ENCODE measurements at places on chromosomes 12 and 14.
A peak's percentile ranks its signal among the peaks of the same experiment; 100 is the strongest.

DNA sequence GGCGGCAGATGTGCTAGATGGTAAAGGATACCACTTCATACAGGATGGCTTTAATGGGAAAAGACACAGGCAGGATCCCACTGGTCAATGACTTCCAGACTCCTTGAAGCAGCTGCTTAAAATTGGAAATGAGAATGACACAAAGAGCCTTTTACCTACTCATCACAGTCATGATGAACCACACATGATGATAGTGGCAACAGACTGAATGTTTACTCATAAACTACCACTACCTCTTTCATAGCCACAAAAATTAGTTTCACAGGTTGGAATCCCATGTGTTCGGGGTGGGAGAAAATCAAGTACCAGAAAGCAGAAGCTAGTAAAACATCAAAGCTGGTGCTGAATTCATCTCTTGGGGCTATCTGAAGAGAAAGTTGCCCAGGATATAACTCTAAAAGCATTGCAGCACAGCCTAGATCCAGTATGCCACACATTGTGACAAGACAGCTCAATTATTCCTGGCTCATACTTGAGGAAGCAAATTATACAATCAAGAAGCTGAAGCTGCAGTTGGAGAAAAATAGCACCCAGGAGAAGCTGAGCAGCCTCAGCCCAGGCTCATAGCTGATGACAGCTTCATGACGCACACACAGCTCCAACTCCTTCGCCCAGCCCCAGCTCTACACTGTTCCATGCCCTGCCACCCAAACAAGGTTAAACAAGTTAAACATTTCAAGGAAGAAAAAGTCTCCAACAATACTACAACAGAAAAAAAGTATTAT, 29.0 kb upstream of the C12orf50 start:
- peak; percentile 19 for DNase-seq

DNA sequence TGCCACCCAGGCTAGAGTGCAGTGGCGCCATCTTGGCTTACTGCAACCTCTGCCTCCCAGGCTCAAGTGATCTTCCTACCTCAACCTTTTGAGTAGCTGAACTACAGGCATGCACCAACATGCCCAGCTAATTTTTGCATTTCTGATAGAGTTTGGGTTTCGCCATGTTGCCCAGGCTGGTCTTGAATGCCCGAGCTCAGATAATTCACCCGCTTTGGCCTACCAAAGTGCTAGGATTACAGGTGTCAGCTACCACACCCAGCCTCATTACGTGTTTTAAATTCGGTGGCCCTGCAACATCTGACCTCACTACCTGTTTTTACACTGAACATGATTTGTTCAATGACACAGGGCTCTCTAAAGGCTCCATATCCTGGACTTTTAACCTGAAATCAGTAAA, 22.9 kb upstream of the RDH16 start:
- DNase-seq = no peak

GRCh38 chr12:81162391-81163136, 84.7 kb downstream of the ACSS3 start:
- DNase-seq = no peak

- peak; percentile 72 for DNase-seq
Observed at GRCh38 chr14:68780358-68781160, 12.3 kb downstream of the ZFP36L1 start.

- no peak for DNase-seq
Observed at GRCh38 chr14:42190744-42191143, 584.1 kb downstream of the LRFN5 start.

GRCh38 chr12:67434671-67435370, 165.7 kb downstream of the CAND1 start:
- peak; percentile 94 for DNase-seq

GRCh38 chr12:1509413-1510052, 84.8 kb downstream of the FBXL14 start:
- DNase-seq = no peak

GRCh38 chr12:86712425-86712843, 456.2 kb upstream of the MGAT4C start:
- peak; percentile 98 for DNase-seq

GRCh38 chr12:64304571-64304970, 82.5 kb upstream of the KICS2 start:
- DNase-seq = no peak

DNA sequence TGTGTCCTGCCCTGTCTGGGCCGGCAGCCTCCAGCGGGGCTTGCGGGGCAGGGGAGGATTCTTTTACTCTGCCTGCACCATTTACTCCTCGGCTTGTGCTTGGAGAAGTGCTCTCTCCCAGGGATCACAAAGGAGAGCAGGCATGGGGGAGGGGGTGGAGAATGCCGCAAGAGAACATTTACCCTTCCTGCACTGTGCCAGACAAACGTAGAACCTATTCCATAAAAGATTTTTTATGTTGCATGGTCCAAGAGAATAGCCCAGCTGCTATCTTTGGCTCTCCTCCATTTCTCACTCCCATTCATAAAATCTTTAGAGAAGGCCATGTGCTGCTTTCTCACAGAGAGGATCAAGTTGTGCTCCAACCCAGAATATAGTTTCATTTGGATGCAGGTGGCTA, 159.4 kb downstream of the SPTSSA start:
- peak; percentile 7 for DNase-seq

GRCh38 chr14:81256289-81256960, 35.7 kb upstream of the GTF2A1 start:
- no peak for DNase-seq

DNA sequence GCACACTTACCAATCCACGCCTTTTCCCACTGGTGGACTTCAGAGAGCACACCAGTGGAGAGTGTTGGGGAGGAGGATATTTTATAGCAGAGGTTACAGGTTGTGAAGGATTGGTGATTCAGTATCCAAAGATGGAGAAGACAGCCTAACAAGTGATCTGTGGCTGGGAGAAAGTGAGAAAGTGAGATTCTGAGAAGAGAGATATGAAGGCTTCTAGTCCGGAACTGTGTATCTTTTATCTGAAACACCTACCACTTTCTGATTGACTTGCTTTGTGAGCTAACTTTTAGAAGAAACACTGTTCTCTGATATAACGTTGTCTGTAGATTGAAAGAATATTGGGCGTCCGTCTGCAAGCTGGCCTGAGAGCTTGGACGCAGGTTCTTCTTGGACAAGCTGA, 24.0 kb downstream of the DYNC1H1 start:
- no peak for DNase-seq

- no peak for DNase-seq
Observed at GRCh38 chr12:116673681-116674111, 64.2 kb downstream of the SPRING1 start.

DNA sequence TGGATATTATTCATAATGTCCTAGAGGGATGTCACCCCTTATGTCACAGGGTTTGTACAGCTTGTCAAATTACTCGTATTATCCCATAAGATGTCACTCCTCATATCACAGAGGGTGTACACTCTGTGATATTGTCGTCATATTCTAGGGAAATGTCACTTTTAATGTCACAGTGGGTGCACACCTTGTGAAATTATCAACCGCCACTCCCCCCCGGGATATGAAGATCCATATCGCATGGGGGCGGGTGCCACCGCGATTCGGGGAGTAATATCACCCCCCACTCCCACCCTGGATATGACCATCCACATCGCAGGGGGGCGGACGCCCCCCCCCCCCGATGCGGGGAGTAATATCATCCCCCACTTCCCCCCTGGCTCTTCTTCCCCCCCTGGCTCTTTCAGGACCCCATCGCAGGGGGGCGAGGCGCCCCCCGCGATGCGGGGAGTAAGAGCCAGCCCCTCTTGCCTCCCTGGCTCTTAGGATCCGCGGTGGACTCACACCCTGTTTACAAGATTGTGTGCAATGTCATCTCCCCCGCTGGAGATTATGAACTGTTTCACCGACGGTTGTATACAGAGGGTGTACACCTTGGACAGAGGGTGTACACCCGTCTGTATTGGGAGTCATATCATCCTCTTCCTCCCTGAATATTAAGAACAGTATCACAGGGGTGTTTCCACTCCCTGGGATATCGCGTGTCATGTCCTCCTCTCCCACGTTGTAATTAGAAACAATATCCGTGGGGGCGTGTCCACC, 92.8 kb downstream of the FRMD6 start:
- DNase-seq = no peak

GRCh38 chr14:95948558-95948981, 71.9 kb downstream of the TUNAR start:
- no peak for DNase-seq

DNA sequence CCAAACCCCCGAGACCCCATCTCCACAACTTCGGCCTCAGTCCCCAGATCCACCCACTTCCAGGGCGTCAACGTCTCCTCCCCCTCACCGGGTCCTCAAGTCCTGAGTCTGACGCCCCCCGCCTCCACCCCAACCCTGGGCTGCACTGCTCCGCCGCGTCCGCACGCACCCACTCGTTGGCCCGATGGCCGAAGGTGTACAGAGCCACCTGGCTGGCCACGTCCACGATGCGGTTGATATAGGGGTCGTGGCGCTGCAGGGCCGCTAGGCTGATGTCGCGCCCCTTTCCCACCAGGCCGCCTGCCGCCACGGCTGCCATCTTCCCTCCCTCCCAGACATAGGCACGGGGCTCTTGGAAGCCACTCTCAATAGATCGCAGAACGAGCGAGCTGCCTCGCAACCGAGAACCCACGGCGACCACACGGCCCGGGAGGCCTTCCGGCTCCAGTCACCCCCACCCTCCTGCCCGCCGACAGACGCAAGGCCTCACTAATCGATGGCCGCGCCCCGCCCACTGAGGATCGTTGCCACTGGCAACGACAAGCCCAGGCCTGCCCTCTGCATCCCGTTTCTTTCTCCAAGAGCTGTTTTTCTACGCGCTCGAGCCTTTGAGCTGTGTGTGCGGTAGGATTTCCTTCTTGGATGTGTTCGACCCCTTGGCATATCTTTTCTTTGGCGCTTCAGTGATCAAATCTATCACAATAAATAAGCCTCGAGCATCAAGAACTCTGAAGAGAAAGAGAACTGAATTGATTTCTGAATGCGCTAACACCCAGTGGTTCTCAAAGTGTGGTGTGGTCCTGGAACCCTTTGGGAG, at the start of gene DCP1B:
Gene DCP1B (minus strand): TSS at position 345 of the 817 bp plus-strand sequence. CDS start 26 bp downstream, at position 319.
- DNase-seq = peak; percentile 97

DNA sequence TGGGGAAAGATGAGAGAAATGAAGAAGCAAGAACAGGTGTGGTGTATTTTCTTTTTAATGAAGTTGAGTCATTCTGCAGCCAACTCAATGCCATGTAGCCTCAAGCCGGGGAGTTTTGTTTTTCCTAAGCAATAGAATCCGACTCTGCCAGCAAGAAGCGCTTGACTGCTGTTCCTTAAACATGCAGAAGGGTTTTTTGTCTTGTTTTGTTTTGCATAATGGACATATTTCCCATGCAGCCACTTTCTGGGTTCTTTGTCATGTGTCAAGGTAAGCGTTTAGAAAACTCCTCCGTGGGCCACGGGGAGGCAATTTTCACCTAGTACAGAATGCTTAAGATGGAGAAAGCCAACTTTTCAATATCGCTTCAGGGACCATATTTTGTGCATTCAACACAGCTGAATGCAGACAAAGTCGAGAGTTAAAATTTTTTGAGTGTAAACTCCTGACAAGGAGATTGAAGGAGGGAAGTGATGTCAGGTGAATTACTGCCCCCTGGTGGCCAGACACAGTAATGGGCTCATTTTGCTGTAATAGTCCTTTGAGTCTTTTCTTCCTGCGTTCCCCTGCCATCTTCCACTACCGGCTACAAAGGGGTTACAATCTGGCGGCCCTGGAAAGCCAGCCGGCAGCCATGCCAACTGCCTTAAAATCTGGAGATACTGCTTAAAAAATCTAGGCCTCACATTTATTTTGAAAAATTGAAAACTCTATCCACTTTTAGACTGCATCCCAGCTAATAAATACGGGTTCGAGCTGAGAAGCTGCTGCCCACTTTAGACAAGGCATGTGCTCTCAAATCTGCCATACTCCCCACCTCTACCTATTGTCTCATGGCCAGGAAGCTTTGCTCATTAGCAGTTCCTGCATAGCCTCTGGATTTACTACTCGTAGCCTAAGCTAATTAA, 3.2 kb upstream of the FICD start:
- peak; percentile 68 for DNase-seq

DNA sequence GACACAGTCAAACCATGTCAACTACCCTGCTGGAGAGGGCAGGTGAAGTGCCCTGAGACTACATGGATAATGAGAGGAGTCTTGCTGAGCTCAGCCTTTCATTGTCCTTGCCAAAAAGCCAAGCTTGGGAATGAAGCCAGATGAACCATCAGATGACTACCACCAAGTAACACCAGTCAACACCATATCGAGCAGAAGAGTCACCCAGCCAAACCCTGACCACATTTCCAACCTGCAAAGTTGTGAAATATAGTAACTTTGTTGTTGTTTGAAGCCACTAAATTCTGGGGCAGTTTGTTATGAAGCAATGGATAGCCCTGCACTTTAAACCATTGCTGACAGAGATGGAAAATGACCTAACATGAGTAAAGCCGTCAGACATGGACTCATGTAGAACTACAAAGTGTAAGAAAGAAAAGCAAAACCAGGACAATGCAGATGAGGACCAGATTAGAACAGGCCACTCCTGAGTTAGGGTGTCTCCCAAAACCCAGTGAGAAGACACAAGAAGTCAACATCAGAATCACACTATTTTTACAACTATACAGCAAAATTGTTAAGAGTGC, 12.5 kb upstream of the CRADD start:
- DNase-seq = peak; percentile 47

DNA sequence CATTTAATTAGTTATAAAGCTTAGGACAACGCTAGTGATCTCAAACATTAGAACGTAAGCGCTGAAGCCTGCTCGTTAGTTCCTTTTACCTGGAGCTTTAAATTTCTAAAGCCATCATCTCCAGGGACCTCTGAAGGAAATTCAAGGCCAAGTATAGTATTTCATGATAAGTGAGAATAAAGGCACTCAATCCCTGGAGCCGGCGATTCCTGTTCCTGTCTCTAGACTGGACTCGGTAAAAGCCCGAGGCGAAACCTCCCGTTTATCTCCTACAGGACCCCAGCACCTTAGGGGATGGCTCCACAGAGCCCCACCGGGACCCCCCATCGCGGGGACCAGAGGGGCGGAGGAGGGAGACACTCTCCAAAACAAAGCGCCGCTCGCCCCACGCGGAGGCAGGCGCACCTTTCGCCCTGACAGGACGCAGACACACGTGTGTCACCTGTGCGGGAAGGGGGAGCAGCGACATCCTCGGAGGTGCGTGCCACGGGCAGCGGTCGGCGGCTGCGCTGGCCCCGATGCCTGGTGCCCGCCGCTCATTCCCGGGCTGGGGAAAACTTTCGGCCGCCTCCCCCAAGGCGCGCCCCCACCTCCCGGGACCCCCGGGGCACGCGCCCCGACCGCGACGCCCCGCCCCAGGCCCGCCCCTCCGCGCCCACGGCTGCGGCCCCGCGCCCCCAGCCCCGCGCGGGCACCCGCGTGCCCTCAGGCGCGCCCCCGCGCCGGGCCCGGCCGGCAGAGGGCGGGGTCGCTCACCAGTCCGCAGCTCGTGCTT, 678 bp downstream of the RPS6KA5 start:
- no peak for DNase-seq

DNA sequence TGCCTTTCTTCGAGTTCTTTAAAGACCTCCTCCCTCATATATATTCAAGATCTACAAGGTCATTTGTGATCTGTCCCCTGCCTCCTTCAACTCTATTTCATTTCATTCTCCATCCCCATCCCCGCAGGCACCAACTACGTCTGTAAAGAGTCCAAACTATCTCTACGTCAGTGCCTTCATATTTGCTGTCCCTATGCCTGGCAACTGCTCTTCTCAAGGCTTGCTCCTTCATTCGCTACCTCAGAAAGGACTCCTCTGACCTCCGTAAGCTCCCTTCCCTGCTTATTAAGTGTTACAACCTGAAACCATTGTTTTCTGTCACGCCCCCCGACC, 650 bp downstream of the LLPH start:
- no peak for DNase-seq

Data from fibroblast of upper back skin (primary cell).